ENCODE measurements at places on chromosomes 7 and 10.

- DNase-seq = no peak
Measured at GRCh38 chr10:69656742-69657269, 26.8 kb downstream of the FAM241B start.

DNA sequence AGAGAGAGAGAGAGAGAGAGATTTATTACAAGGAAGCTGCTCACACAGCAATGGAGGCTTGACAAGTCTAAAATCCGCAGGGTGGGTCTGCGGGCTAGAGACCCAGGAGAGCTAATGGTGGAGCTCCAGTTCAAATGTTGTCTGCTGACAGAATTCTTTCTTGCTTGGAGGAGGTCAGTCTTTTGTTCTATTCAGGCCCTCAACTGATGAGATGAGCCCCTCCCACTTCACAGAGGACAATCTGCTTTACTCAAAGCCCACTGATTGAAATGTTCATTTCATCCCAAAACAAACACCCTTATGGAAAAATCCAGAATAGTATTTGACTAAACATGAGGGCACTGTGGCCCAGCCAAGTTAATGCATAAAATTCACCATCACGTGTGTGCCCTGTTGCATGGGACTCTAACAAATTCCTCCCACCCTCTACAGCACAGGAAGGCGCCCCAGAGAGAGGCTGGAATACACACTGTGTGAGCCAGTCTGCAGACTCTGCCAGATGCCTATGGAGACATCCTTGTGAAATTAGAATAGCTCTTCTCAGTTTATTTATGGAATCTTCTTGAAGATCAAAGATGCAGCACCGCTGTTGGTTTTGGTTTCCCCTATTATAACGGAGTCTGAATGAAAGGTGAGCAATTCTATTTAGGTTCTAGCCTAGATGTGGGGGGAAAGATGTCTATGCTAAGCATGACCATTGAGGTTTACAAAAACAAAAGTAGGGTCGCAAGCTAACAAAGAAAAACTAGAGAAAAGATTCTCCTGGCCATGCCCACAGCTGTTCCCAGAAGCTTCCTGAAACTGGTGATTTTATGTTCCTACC, 123.0 kb upstream of the SFMBT2 start:
- DNase-seq = no peak

- no peak for DNase-seq
Measured at GRCh38 chr10:125114761-125115391, 45.5 kb downstream of the CTBP2 start.

DNA sequence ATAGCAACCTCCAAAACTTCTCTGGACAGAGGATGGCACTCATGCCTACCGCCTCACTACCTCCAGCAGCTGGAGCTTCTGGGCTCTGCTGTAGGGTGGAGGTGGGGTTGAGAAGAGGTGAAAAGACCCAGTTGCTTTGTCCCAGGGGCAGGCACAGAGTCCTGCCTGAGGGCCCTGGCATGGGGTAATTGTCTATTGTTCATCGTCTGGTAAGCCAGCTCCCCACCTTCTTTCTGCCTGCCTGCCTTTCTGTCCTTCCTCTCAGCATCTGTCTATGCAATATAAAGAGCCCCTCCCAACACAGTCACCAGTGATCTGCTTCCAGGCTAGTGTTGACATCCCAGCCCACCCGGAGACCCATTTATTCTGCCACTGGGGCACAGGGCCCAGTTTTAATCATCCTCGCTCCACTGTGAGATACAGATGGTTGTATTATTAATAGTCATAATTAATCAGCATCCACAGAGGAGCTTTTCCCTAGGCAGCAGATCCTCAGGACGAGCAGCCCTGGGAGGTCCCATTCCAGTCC, 39.0 kb downstream of the ZMIZ1 start:
- DNase-seq = no peak

GRCh38 chr7:937856-938484, 16.5 kb downstream of the ADAP1 start:
- DNase-seq = no peak

DNA sequence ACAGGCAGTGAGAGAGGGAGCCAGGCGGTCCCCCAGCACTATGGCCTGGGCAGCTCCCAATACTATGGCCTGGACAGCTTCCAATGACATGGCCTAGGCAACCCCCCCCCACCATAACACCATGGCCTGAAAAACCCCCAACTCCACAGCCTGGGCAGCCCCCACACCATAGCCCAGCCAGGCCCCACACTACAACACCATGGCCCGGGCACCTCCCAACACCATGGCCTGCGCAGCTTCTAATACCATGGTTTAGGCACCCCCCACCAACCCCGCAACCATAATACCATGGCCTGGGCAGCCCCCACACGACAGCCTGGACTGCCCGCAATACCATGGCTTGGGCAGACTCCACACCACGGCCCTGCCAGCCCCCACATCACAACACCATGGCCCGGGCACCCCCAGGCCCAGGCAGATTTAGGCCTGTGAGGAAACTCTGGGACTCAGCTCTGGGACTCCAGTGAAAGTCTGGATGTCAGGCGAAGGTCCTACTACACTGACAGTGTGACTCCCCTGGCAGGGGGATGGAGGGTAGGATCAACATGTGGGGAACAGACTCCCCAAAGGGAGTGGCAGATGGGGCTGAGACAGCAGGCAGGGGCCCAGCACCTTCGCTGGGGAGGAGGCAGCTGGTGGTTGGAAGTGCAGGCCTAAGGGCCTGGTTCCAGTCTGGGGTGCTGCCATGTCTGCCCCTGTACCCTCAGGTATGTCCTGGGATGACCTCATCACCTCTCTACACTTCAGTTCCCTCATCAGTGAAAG, 8.7 kb downstream of the CPXM2 start:
- no peak for DNase-seq

- no peak for DNase-seq
Measured at GRCh38 chr10:120022357-120022756, 129.8 kb downstream of the SEC23IP start.

- DNase-seq = no peak
Measured at GRCh38 chr7:36969376-36969775, 245.1 kb upstream of the AOAH start.

GRCh38 chr10:13327534-13327933, 20.6 kb downstream of the SEPHS1 start:
- peak; percentile 54 for DNase-seq

DNA sequence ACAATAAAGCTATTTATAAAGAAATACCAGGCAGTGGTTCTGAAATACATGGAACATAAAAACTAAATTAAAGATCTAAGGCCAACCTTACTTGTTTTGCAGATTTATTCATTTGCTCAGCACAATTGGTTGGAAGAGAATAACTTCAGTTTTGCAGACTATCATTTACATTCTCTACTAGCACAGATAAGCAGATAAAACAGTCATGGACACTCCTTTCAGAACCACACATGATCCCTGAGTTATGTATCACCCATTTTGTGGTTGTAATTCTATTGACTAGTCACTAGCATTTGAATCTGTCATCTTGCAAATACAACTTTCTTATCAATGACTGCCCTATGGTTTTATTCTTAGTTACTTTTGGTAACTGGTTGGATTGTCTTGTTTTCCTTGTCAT, 45.1 kb downstream of the PRKAR2B start:
- no peak for DNase-seq

GRCh38 chr10:60299390-60299778, 90.3 kb downstream of the ANK3 start:
- no peak for DNase-seq

GRCh38 chr10:60414877-60415585, 25.4 kb upstream of the ANK3 start:
- DNase-seq = no peak

- DNase-seq = peak; percentile 25
Measured at GRCh38 chr10:118958984-118959925, 70.3 kb upstream of the NANOS1 start.

DNA sequence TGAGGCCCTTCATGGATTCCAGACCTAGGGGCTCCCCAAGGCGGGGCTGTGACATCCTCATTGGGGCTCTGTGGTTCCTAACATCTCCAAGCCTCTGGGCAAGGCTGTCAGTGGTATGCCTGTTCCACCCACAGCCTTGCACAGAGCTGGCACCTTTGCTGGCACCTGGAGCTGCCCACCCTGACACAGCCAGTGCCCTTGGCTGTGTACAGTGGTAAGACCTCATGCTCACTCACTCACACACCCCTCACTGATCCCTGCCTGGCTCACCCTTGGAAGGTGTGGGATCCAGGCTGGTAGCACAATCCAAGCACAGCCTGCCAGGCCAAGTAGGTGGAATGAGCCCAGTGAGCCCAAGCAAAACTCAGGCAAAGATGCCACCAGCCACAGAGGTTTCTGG, 200.4 kb upstream of the PCDH15 start:
- DNase-seq = no peak

- DNase-seq = no peak
Measured at GRCh38 chr10:48282829-48283228, 8.3 kb upstream of the FRMPD2 start.

- DNase-seq = no peak
Measured at GRCh38 chr7:148116829-148117403, 473.6 kb upstream of the C7orf33 start.

GRCh38 chr7:8831376-8831775, 398.0 kb downstream of the NXPH1 start:
- no peak for DNase-seq

GRCh38 chr7:157165987-157166386, 27.3 kb downstream of the UBE3C start:
- no peak for DNase-seq

DNA sequence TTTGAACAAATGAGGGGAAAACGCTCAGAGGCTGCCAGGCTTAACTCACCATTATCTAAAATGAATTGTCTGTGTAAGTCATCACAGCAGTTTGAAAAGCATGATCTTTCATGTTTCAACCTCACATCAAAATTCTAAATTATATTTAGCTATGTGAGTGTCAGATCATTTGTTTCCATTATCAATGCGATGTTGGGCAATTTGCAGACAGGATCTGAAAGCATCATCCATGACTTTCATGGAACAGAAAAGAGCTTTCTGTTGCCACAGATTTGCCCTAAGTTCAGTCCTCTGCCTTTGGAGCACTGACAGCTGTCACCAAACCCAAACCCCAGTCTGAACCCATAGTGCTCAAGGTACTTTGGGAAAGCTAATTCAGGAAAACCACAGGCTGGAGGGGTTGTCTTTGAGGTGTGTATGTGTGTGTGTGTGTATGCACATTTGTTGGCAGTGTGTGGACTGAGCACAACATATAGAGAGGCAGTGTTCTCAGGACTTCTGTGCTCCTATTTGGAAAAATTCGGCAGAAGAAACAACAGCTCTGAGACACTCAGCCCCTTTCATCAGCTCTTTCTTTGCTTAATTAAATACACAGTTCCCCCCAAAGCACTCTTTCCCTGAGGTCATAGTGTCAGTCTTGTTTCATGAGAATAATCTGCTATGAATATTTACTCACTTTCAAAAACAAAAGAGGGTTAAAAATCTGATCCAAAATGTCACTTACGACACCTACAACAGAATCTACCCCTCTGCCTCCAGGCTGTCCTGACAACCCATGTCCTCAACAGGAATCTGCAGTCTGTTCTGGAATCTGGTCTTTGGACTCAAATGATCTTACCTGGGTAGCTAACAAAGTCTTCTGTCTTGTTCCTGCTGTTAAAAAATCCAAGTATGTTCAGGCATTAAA, 188.5 kb upstream of the KLF14 start:
- DNase-seq = no peak

DNA sequence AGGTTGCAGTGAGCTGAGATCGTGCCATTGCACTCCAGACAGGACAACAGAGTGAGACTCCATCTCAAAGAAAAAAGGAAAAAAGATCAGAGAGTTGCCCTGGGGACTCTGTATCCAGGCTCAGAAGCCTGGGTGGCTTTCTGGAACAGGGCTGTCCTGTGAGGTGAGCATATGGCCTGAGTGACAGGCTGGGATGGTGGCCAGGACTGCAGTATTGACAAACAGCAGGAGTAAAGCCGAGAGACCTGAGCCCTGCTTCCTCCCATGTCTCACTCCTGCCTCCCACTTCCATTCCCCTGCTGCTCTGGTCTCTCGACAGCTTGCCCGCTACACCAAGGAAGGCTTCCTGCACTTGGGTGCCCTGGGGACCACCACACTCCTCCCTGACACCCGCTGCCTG, 578.5 kb downstream of the GALNT17 start:
- no peak for DNase-seq

DNA sequence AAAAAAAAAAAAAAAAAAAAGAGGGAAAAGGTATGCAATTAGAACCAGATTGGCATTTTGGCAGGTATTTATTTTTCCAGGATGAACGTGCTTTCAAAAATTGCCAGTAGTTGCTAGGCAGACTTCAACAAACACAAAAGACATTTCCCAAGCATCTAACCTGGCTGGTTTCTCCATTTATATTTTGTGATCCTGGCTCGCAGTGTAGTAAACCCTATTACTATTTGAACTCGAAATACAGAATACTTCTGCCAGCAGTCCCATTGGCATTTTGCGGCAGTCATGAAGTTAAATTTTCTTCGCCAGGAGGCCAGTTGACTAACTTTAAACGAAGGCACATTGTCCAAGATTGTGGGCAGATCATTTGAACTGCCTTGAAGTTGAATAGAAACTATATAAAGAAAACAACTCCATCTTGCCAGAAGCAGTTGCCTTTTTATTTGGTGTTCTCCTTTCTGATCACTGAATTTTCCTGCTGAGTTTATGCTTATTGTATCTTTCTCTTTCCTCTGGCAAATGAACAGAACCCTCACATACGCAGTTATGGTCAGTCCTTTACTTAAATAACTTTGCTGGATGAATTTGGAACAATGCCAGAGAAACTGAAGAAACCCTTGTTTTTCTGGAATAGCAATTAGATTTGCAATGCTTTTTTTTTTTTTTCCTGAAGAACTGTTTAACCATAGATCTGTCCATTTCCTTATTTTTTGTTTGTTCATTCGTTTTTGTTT, 132.9 kb downstream of the BICC1 start:
- peak; percentile 65 for DNase-seq

- DNase-seq = no peak
Measured at GRCh38 chr7:16062269-16062668, 359.1 kb downstream of the CRPPA start.

- peak; percentile 32 for DNase-seq
Measured at GRCh38 chr10:18684416-18684815, 25.2 kb downstream of the ARL5B start.

DNA sequence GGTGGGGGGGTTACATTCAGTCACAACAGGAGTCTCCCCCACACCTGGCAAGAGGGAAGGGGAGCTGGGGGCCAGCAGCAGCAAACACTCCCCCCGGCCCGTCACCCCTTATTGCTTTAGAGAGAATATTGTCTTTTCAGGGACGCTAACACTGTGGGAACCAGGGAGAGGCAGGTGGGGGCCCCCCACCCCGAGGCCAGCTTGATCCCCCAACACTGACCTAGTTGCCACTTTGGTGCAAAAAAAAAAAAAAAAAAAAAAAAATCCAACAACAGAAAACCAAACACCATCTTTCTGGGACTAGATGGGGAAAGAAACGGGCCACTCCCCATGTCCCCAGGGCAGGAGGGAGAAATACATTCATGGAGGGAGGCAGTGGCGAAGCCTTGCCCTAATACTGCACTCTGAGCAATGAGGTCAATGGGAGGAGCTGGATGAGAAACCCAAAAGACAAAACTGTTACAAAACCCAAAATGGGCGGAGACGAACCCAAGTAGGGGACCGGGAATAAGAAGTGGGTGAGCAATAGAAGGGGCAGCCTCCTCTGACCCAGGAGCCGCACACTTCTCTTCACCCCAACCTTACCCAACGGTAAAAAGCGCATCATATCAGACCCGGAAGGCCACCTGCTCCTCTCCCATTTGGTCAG, 6.5 kb downstream of the GNB2 start:
- DNase-seq = peak; percentile 24

- DNase-seq = no peak
Measured at GRCh38 chr7:17118412-17118811, 180.0 kb upstream of the AHR start.

Data from right hindlimb (tissue), 1 donor.